ENCODE measurements at places on chromosomes 7 and 10.

DNA sequence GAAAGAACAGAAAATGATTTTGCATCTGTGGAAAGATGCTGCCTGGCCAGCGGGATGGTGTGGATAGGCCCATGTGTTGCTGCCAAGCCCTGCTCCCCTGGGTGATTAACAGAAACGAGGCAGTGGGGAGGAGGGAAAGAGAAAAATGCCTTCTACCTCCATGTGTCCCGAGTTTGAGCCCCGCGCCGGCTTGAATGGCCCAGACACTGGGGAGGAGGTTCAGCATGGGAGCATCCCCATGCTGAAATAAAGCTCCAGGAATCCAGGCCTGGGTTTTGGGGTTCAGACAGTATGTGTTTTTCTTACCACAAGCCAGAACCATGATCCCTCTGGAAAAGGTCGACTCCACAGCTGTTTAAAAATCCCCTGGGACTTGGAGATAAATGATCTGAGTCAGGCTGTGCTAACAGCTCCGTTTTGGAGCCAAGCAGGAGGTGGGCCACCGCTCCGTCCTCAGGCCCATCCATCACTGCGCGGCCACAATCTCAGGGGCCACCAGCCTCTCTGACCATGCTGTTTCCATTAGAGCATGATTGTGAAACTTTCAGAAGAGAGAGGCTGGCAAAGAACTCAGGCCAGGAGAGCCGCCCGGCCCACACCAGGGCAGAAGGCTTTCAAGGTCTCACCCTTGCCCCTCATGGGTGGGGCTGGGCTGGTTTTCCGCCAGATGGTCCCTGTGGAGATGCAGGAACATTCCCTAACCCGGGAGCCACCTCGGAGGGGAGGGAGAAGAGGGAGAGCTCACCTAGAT lies 299.7 kb downstream of the ZEB1 start:
- no peak for DNase-seq

DNA sequence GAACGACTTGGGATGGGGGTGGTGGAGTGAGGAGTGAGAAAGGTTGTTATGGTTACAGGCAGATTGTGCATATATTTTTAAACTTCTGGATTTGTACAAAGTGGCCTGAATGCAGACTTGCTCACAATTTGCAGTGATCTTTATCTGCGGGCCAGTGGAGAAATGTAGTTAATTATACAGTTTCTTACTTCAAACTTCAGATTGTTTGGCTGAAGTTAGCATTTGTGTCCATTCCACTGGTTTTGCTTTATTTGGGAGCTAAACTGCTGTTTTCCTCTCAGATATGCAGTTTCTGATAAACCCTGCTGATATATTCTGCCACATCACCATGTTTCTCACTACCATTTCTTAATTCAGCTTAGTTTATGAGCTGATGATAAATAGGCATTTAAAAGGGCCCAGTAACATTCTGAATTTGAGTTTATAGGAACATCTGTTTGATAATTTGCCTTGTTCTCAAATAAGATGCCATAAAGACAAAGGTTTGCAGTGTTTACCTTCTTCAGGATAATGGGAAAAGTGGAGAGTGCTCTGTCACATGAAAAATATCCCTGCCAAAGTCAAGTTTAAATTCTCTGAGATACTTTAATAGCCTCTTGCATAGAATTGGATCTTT lies 170.1 kb downstream of the ST7 start:
- no peak for DNase-seq

DNA sequence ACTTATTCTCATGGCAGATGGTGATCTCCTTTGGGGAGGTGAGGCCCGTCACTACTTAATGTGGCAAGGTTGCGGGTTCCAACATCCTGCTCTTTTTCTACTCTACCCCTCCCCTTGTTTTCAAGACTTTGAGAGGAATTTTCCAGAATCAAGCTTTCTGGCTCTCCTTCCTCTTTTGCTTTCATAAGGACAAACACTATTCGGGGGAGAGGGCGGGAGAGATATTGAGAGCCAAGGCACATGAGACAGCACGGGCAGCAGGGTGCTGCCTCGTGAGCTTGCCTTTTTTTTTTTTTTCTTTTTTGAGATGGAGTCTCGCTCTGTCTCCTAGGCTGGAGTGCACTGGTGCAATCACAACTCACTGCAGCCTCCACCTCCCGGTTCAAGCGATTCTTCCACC lies 6.9 kb upstream of the PFKFB3 start:
- no peak for DNase-seq

DNA sequence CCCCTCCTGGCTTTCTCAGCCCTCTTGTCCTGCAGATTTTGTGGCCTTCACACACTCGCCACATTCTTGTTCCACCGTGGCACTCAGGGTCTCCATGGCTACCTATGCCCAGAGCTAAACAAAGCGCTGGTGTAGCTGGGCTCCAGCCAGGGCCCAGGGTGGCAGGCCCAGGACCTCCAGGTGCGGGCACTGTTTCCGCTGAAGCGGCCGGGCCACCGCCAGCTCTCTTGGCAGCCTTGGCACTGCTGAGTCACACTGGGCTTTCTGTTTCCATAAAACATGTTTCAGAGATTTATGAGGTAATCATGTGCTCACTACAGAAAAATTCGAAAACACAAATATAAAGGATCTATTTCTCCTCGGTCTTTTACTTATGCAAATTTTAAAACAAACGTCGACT lies 51.3 kb downstream of the AOC1 start:
- no peak for DNase-seq

DNA sequence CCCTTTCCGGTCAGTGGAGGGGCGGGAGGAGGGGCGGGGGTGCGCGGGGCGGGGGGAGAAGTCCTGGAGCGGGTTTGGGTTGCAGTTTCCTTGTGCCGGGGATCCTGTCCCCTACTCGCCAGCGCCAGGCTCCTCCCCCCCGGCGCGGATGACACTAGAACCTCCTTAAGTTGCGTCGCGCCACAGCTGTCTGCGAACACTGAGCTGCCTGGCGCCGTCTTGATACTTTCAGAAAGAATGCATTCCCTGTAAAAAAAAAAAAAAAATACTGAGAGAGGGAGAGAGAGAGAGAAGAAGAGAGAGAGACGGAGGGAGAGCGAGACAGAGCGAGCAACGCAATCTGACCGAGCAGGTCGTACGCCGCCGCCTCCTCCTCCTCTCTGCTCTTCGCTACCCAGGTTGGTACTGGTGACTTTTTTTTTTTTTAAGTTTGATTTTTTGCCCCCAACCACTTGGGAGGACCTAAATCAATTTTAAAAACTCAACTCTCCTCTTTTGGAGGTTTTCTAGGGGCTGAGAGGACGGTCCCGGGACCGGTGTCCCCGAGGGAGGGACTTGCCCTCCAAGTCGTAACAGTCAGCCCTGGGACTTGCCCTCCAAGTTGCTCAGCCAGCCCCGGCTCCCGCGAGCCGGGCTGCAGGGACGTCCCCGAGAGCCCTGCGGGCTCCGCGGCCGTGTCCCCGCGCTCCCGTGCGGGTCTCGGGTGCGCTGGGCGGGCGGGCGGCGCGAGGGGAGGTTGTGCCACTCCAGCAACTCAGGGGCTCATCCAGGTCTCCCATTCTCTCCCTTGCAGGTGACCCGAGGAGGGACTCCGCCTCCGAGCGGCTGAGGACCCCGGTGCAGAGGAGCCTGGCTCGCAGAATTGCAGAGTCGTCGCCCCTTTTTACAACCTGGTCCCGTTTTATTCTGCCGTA lies at the start of gene GATA3:
TSS of gene GATA3 (plus strand) at position 195 of the 914 bp plus-strand sequence. CDS start 968 bp downstream, outside the sequence.
- DNase-seq: peak; percentile 59

- DNase-seq: no peak
Observed at GRCh38 chr7:40945788-40946187, 757.1 kb downstream of the INHBA start.

- no peak for DNase-seq
Observed at GRCh38 chr7:132504071-132504470, 72.2 kb downstream of the PLXNA4 start.

DNA sequence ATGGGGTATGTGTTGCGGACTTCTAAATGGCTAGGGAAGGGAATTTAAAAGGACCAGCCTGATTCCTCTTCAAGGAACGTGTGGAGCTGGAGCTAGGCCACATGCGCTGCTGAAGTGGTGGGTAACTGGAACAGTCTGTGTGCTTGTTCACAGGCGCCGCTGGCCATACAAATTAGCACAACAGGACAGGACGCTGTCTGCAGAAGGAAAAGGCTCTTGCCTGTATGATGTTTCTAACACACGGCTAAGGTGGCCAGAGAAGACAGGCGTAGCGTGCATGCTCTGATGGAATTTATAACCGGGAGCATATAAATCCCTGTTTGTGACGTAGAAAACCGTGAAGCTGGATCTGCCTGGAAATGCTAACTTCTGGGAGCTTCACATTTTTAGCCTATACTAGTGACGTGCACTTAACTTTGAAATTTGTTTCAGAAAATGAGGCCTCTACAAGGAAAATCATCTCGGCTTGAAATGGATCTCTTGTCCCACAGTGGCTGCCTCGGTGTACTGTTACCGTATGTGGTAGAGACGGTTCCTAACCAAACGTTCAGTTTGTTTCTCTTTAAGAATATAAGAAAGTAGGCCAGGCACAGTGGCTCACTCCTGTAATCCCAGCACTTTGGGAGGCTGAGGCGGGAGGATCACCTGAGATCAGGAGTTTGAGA lies 569.4 kb downstream of the PTPRN2 start:
- no peak for DNase-seq

- DNase-seq: no peak
Observed at GRCh38 chr7:46774515-46774914, 807.4 kb downstream of the TNS3 start.

- DNase-seq: no peak
Observed at GRCh38 chr10:91367127-91367531, 43.0 kb upstream of the HECTD2 start.

- no peak for DNase-seq
Observed at GRCh38 chr10:69780077-69780476, 21.6 kb upstream of the COL13A1 start.

DNA sequence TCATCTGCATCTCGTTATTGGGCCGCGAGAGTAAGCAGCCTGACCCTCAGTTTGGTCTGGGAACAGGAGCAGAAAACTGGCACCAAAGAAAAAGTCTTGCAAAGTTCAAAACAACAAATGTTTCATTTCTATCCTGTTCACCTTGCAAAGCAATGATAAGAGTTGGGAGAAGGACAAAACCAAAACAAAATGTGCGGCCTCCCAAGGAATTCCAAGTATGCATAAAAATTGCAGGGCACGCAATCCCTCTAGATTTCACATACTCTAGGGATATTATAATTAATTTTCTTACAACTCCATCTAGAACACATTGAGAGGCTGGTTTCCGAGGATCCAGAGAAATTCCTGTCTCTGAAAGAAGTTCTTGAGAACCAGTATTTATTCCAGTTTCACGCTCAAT lies 20.1 kb downstream of the CHUK start:
- DNase-seq: no peak

DNA sequence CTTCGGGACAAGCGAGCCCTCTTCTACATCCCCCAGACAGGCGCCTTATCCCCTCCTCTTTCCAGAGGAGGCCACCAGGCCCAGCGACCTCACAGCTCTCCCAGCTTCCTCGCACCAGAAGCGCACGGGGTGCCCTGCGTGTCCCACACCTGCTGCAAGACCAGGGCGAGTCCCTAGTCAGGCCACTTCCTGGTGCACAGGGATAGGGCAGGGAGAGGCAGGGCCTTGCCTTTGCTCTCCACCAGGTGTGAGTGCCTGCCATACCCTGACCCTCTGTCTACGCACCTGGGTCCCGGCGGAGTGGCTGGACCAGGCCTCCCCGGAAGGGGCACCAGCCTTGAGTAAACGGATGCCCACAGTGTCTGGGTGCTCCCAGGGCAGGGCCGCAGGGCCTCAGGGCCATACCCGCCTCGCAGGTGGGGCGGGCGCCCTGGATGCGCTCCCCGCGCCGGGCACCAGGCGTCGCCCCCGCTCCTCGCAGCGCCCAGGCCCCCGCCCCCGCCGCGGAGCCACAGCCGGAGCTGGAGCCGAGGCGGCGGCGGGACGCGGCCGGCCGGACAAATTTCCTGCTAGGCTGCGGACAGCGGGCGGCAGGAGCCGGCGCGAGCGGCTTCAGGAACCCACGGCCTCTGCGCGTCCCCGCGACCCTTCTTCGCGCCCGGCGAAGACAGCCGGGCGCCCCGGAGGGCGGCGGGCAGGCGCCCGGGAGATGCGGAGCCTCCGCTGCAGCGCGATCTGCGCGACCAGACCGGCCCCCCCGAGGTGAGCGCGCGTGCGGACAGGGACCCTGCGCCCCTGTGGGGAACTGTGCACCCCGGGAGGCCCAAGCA lies at the start of gene PTPRE:
TSS of gene PTPRE (plus strand) at position 556 of the 830 bp plus-strand sequence. CDS start 133,779 bp downstream, outside the sequence.
- peak; percentile 66 for DNase-seq

DNA sequence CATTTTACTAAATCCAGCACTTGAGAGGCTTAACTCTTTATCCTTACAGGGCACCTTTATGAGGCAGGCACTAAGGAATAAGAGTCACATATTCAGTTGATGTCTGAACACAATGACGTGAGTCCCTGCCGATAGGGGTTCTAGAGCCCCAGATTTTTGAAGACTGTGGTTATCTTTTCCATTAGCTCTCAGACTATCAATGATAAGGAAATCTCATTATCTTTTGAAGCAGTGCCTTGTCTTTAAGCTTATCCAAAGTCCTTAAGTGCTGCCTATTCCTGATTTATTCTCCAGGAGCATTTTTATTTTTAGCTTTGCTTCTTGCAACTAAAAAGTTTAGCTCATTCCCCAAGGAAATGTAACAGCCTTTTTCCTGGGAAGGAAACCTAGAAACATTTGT lies 444.1 kb upstream of the LRRN3 start:
- DNase-seq: no peak

GRCh38 chr10:103872137-103872931 lies 17.0 kb upstream of the SH3PXD2A start:
- no peak for DNase-seq

DNA sequence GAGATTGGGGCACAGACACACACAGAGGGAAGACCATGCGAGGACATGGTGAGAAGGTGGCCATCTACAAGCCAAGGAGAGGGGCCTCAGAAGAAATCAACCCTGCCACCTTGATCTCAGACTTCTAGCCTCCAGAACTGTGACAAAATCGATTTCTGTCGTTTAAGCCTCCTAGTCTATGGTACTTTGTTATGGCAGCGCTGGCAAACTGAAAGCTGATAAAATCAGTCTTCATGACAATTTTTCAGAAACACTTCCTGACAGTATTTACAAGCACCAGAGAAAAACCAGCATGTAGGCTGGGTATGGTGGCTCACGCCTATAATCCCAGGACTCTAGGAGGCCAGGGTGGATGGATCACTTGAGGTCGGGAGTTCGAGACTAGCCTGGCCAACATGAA lies 4.2 kb downstream of the PARP12 start:
- no peak for DNase-seq

GRCh38 chr7:152521420-152522337 lies 85.9 kb upstream of the KMT2C start:
- no peak for DNase-seq

DNA sequence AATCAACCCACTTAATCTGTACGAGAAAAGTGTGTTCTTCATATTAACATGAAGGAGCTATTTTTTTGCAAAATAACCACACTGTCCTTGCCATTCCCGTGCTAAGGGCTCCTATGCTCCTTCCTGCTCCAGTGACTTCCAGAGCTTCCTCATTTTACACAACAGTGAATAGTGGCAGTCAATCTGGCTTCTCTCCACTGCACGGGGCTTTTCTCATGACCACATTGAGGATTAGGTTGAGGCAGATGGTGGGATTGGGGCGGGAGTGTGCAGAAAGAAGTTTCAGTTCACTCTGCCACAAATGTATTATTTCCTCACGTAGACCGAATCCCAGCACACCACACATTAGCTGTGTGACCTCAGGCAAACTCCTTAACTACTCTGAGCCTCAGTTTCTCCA lies 235.1 kb downstream of the ARHGAP12 start:
- DNase-seq: no peak

GRCh38 chr10:26214551-26215395 lies 1.8 kb upstream of the GAD2 start:
- no peak for DNase-seq
